Activated naive CD8-positive, alpha-beta T cell treated with anti-CD3 and anti-CD28 coated beads for 36 hours (primary cell): ENCODE measurements at places on chromosomes 4 and X. TPM values are rescaled to one million over a fixed set of nuclear protein-coding genes. Genes with fewer than 3 reads are reported as not detected.

PNPLA4 gene
- 9.5 TPM for total RNA-seq

BTK gene
- total RNA-seq = 1.1 TPM

FHDC1 gene
- total RNA-seq = 0.08 TPM

MAGEA1 gene
- not detected for total RNA-seq

WDR45 gene
- total RNA-seq = 23.7 TPM
